Stimulated activated CD4-positive, alpha-beta T cell treated with anti-CD3 and anti-CD28 coated beads, Interleukin-2, amount 100 ng/mL, for 4 hours (primary cell): ENCODE measurements at places on chromosomes 7 and 10.

DNA sequence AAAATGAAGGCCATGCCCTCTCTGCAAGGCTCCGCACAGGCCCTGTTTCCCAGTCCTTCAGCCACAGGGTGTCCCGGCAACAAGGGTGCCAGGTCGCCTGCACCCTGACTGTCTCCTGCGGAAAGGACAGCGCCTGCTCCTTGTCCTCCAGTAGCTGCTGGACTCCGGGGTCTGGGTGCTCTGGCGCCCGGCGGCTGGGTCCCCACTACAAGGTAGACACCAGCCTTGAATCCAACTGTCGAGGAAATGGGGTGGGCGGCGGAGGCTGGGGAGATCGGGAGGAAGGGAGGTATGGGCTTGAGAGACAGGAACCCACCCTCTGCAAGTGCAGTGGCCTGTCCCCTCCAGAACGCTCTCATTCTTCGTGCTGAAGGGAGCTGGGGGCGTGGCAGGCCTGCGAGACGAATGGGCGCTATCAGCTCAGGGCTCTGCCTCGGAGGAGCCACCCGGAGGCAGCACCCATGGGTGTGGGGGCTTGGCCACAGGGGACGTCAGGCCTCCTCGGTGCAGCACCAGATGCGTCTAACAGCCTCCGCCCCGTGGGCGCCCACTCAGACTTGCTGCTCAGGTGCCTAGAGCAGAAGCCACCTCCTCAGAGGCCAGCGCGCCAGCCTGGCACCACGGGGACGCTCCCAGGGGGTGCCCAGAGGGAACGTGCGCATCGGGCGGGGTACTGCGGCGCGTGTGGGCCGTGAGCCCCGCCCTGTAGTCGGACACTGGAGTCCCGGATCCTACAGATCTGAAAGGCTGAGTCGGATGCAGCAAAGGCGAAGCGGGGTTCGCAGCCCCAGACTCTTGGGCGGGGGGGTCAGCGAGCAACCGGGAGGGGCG, 15.6 kb downstream of the ADAM8 start:
- peak; percentile 52 for DNase-seq

DNA sequence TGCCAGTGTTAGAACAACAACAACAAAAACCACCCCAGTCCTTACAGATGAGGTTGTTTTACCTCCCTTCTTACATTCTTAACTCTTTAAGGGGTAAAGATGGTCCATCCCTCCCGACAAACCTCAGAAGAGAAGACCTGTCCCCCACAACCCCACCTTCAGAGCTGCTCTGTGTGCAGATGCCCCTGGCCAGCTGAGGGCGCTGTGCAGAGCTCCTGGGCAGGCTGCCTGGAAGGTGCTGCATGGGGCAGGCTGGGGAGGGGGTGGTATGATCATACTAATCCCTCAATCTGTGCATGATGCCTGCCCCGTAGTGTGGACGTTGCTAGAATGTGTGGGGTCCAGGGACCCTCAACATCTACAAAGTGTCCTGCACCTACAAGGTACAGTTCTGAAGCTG, 387.1 kb downstream of the INHBA start:
- no peak for DNase-seq

GRCh38 chr7:92831716-92832533, 4.4 kb downstream of the CDK6 start:
- no peak for DNase-seq

DNA sequence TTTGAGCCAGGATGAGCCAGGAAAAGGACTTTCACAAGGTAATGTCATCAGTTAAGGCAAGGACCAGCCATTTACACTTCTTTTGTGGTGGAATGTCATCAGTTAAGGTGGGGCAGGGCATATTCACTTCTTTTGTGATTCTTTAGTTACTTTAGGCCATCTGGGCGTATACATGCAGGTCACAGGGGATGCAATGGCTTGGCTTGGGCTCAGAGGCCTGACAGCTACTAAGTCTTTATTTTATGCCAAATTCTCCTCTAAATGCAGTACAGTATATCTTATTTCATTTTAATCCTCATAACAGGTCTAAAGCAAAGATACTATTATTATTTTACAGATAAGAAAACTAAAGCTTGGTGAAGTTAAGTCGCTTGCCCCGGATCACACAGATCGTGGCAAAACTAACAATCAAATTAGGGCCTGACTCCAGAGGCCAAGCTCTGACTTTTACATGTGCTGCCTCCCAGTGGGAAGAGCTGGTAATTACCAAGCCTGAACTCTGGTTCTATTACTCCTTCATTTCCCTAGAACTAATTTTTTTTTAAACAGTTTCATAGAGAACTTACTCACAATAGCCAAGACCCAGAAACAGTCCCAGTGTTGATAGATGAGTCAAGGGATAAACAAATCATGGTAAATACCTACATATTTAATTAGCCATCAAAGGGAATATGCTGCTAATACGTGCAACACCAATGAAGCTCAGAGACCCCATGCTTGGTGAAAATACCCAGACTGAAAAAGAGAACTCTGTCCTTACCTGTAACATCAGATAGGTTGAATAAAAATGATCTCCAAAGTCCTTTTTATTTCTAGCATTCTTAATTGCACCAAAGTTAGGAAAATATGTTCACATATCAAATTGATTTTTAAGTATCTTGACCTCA, 35.4 kb downstream of the C7orf25 start:
- DNase-seq = peak; percentile 24

GRCh38 chr10:30056767-30057355, 2.5 kb downstream of the JCAD start:
- DNase-seq = no peak

DNA sequence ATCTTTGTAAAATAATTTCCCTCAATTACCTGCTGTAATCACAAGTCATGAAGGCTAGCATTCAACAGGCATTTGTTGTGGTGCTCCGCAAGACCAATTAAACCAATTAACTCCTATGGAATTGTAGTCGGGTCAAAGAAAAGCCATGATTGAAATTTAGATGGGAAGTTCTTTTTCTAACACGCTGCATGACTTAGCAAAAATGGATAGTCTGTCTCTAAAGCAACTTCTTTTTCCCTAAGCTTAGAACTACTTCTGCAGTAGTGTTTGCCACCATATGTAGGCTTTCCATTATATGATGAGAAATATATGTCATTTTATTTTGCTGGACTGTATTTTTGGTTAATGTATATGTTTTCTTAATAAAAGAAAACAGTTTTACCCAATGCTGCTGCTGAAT, 119.1 kb downstream of the TSPAN12 start:
- DNase-seq = no peak

DNA sequence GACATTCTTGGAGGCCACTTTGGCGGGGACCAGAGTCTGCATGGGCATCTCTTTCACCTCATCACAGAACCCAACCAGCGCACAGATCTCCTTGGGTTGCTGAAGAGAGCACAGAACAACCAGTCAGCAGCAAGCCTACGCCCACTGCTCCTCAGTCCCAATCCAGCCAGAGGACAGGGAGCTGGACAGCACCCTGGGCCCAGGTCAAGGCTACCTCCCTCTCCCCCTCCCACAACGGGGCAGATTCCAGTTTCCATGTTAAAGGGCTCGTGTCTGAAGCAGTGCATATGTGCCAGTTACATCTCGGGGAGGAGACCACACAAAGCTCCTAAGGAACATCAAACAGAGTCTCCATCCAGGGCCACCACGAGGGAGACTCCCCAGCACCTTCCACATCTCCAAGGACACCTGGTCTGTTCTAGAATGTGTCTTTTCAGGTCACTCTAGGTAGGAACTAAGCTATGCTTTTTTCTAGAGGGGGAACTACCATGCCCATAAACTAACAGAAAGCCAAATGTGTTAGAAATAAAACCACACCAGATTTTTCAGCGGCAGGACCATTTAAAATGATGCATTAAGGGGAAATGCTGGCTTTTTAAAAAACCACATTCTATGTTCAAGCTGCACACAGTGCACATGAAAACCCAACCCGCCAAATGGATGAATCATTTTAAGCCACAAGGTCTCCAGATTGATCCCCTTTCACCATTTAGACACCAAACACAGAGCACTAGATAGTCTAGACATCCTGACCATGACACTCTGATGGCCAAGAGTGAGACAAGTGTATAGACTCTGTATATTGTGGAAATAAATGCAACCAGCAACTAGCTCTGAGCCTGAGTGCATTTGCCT, 28.9 kb downstream of the PSAP start:
- no peak for DNase-seq

GRCh38 chr7:131544449-131545301, 11.8 kb downstream of the PODXL start:
- no peak for DNase-seq

DNA sequence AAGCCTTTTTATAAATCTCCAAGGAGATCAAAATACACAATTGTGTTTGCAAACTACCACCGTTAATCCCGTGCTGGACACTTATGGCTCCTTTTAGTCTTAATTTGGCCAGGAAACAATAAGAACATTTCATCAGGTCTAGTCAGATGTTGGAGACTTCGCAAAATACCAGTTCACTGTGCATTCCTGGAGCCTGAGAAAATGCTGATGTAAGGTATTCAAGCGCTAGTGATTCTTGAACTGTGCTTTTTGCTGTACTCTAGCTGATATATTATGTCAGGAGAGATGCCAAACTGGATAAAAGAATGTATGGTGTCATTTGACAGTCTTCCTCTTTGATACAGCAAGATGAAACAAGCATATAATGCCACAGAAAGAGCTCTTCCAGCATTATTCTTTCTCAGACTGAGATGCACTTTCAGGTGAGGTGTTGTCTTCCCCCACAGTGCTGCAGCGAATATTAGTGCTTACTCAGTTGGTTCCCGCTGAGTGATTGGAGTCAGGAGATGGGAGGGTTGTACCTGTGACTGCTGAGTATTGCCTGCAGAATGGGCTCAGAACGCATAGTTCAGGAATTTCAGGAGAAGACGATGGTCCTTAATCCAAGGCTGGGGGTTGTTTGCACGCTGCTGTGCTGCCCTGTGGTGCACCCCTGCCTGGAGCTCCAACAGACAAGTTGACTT, 59.2 kb downstream of the OGDH start:
- DNase-seq = no peak

DNA sequence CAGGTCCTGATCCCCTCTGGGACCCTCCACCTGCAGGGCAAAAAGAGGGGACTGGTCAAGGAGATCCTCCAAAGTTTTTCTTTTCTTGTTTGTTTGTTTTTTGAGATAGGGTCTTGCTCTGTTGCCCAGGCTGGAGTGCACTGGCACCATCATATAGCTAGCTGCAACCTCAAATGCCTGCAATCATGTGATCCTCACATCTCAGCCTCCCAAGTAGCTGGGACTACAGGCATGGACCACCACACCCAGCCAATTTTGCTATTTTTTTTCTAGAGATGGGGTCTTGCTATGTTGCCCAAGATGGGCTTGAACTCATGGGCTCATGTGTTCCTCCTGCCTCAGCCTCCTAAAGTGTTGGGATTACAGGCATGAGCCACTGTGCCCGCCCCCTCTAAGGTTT, 41.0 kb downstream of the EPHB4 start:
- no peak for DNase-seq

- no peak for DNase-seq
Observed at GRCh38 chr10:45495438-45496152, 121.6 kb downstream of the ALOX5 start.

GRCh38 chr10:24901686-24902399, 50.6 kb downstream of the PRTFDC1 start:
- no peak for DNase-seq

DNA sequence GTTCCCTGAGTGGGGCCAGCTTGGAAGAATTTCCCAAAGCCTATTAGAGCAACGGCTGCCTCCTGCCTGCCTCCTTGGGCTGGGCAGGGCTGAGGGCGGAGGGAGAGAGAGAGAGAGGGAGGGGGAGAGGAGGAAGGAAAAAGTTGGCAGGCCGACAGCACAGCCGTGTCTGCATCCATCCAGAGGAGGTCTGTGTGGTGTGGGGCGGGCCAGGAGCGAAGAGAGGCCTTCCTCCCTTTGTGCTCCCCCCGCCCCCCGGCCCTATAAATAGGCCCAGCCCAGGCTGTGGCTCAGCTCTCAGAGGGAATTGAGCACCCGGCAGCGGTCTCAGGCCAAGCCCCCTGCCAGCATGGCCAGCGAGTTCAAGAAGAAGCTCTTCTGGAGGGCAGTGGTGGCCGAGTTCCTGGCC, at the start of gene AQP1:
Gene AQP1, plus strand, starts transcription at position 293 of the 409 bp plus-strand sequence. Its CDS starts 57 bp downstream, at position 350.
- no peak for DNase-seq

GRCh38 chr10:43627942-43628341, 20.7 kb downstream of the ZNF32 start:
- DNase-seq = no peak

DNA sequence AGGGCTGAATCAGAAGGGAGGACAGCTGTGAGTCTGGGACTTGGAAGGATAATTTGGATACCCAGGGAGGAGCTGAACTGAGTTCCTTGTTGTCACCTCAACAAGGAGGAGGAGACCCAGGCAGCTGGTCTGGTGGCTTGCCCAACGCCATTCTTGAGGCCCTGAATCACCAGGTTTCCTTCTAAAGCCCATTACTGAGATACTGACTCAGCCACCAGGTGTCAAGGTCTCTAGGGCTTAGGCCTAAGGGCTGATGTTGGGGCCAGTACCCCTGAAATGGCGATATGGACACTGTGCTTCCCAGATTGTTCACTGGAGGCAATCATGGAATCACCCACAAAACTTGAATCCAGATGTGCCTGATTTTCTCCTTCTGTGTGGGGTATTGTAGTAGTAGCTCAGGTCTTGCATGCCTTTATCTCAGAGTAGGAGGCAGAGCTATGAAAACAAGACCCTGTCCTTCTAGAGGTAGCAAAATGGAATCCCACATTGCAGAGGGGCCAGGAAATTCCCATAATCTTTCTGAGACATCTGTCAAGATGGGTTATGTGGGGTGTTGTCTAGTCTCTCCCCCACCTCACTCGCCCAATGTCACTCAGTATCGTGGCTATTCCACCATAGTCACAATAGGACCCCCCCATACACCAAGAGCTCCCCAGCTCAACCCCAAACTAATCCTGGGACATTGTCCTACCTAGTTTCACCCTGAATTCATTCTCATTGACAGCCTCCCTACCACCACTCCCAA, 1.8 kb upstream of the ATG9B start:
- no peak for DNase-seq

- DNase-seq = no peak
Observed at GRCh38 chr7:78130446-78131215, 332.1 kb downstream of the PHTF2 start.

- no peak for DNase-seq
Observed at GRCh38 chr7:117023325-117023854, 70.1 kb downstream of the ST7 start.

- no peak for DNase-seq
Observed at GRCh38 chr10:85446827-85447226, 919.8 kb downstream of the GRID1 start.

- DNase-seq = no peak
Observed at GRCh38 chr10:22581461-22581860, 132.9 kb downstream of the PIP4K2A start.

GRCh38 chr7:36272211-36272566, 117.5 kb upstream of the ANLN start:
- no peak for DNase-seq
